ENCODE measurements at places on chromosomes 5 and 9.

DNA sequence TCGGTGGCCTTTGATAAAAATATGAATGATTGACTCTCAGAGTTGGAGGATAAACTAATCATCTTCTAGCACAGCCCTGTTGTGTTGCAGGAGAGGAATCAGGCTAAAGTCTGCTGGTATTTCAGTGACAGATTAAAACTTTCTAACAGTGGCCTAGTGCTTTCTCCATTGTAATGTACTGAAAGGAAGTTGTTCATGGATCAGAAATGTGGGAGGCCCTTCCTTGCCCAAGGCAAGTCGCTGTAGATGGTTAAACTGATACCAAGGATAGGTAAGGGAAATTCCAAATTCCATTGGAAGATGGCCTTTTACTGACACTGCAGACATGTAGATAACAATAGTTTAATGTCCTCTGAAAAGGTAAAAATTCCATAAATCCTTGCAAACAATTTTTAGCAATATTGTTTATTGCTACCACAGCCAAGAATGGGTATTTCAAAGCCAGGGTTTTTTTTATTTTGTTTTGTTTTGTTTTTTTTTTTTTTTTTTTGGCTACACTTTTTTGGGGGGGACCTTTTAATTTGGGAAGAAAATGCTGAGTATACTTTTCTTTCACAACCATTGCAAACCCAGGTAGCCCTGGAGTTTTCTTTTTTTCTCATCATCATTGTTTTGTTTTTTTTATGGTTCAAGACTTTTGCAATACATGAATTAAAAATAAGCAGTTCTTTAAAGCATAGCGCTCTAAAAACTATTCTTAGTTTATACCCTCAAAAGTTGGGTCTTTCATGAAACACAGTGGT lies 35.5 kb downstream of the WDR36 start:
- no peak for DNase-seq

GRCh38 chr9:38067859-38068681 lies 957 bp downstream of the SHB start:
- peak; percentile 6 for DNase-seq

DNA sequence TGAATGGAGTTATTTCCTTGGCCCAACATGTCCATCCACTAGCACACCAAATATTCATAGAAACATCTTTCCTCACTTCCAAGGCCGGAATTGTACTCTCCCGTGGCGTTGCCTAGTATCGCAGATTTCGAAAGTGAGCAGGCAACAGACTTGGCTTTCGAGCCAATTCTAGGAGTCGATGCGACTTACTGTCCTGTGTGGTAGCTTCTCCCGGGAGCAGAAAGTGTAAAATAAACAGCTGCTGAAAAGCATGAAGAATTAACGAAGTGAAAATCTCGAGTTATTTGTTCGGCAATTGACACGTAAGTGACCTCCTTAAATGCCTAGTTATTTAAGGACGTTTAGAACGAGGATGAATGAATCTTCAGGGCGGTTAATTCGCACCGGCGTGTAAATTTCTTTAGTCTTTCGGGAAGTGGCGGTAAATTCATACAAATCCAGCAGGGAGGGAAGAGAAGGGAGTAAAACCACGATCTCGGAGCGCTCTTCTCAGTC lies 449 bp upstream of the PCSK5 start:
- no peak for DNase-seq

DNA sequence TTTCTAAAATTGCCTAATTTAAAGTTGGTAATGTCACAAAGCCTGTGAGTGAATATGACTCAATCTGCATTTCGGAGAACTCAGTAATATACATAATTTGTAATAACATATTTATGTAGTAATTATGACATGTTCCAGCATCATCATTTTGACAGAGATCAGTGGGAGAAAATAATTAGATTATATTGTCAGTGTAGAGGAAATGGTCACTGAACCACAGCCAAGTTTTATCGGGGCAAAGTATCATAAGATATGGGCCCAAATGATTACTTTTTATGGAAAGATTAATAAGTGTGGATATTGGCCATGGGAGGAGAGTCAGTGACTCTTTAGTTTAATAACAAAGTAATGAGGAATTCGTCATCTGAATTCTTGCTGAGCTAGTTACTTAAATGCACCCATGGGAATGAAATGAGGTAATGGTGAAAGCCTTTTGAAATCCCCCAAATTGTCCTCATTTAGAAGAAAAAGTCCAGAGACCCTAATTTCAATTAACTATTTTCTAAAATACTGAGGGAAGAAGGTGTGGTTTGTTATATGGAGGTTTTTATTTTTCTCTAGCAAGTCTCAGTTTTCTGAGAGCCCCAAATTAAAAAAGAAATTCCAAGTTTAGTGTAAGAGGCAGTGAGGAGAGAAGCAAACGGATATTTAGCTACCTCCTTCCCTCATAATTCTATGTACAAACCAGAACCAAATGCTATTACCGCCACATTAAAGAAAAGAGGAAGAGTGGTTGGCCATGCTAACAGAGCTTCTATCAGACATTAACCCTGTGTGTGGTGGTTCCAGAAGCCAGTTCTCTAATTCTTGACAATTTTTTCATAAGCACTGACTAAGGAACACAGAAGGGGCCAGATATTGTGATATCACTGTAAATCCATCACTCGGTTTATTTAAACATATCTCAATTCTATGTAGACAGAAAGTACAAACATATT lies 37.7 kb upstream of the MRPS30 start:
- no peak for DNase-seq

DNA sequence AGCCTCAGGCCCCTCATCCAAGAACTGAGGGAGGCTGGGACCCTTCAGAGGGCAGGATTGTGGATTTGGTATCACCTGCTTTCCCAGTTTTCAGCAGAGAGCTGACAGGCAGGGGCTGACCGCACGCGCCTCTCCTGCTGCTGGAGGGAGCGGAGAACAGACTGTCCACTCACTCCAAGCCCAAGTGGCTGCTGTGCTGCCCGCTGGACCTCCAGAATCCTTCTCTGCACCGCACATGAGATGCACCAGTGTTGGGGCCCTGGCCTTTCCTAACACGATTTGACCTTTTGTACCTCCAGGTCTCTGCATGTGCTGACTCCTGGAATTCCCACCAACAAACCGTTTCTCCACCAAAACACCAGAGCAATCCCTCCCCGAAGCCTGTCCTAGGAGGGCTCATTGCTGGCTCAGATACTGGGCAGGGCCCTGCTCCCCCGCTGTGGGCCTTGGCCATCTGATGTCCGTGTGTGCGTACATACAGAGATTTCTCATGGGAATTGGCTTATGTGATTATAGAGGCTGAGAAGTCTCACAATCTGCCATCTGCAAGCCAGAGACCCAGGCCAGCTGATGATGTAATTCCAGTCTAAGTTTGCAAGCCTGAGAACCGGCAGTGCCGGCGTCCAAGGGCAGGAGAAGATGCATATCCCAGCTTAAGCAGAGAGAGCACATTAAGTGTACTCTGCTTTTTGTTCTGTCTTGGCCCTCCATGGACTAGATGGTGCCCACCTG lies 141.7 kb downstream of the GADD45G start:
- DNase-seq: no peak

GRCh38 chr5:134046801-134047686 lies 42.3 kb upstream of the VDAC1 start:
- no peak for DNase-seq

GRCh38 chr9:89470224-89470839 lies 27.6 kb downstream of the SEMA4D start:
- DNase-seq: no peak
